ENCODE measurements at places on chromosomes 6 and 20.

DNA sequence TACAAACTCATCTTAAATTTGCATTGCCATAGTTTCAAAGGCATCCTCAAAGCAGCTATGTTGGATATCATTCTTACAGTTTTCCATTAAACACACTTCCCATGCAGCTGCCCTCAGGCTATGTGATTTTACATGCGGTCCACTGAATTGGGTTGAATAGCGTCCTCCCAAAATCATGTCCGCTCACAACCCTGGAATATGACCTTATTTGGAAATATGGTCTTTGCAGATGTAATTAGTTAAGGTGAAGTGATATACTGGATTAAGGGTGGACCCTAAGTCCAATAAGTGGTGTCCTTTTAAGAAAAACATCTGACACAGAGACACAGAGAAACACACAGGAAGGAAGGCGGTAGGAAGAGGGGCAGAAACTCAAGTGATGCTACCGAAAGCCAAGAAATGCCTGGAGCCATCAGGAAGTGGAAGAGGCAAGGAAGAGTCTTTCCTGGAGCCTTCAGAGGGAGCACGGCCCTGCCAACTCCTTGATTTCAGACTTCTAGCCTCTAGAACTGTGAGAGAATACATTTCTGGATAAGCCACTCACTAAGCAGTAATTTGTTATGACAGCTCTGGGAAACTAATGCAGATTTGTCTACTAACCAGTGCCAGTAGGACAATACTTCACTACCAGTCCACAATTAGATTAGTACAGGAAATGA is 42.7 kb upstream of the NHSL1 start:
- DNase-seq = no peak

GRCh38 chr6:6715465-6715864 is 126.9 kb downstream of the LY86 start:
- DNase-seq = no peak

DNA sequence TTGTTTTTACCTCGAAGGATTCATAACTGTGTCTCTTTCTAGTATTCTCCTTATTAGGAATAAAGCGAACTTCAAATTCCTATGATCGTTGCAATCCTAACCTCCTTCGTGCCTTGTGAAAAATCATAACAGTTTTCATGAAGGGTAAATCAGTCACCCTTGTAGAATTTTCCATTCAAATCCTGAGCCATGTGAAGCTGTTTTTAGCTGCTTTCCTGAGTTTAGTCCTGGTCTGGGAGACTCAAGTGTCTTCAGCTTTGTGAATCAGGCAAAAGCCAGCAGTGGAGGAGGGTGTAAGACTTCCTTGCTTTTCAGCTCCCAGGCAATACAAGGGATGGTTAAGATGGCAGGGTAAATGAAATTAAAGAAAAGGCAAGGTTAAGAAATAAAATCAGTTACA is 24.3 kb downstream of the GCNT2 start:
- DNase-seq = no peak

DNA sequence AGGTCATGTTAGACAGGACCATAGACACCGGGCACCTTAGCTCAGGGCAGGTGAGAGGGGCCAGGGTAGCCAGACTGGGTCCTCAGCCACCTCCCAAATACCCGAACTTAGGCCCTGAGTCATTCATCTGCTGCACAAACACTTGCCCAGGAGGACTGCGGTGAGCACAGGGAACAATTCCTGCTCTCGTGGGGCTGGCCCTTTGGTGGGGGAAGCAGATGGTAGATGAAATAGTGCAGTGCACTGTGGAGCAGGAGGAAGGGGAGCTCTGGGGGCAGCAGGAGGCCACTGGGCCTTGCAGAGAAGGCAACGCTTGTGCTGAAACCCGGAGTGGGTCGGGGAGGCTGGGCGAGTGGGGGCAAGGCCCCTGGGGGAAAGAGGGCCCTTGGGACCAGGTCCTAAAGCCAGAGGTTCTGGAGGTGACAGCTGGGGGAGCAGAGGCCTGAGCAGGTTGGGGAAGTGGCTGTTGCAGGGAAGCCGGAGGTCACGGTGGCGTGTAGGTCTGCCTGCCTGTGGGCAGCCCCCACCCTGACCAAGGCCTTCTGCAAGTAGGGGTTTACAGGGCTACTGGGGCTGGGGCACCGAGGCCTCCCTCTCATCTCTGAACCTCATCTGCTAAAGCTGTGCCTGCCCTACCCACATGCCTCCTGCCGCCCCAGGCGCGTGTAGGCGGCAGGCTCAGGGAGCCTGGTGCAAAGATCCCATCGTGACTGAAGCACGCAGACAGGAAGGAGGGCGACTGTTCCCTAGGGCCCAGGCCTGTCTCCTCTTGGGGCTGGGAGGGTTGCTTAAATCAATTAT is 4.7 kb upstream of the NPBWR2 start:
- DNase-seq = no peak

GRCh38 chr6:15776458-15776980 is 113.7 kb upstream of the DTNBP1 start:
- no peak for DNase-seq

DNA sequence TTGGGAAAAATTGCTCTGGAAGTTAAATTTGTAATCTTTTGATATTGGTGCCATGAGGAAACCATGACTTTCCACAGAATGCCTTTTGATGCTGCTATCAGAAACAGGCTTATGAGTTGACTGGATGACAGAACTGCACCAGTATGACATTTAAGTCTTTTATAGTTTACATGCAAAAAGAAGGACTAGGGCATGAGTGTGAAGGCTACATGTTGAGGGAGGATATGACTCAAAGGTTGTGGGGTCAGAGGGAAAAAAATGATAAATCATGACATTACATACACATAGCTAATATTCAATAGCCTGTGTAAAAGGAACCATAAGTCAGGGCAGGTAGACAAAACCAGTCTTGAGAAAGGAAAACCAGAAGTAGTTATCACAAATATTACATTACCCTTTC is 182.2 kb downstream of the COL12A1 start:
- DNase-seq = no peak

DNA sequence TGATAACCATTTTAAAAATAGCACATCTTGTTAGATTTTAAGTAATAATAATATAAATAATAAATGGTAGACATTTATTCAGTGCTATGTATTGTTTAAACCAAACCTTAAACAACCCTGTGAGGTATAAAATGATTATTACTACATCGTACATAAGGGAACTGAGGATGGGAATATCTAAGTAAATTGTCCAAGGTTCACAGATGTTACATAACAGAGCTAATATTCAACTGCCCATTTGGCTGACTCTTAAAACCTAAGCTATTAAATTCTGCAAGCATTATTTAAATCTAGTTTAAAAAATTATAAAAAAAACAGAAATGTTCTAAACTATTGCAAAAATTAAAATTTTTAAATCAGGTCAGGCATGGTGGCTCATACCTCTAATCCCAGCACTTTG is 175.1 kb downstream of the COL19A1 start:
- DNase-seq = no peak

Measured in activated CD4-positive, alpha-beta T cell treated with anti-CD3 and anti-CD28 coated beads, Interleukin-2, amount 50 U/mL, for 24 hours (primary cell).